ENCODE measurements at places on chromosomes 6 and 20.

- DNase-seq = no peak
These were observed 328.6 kb downstream of the NKAIN2 start for GRCh38 chr6:124132256-124132655.

GRCh38 chr6:155599160-155599559, 143.5 kb upstream of the NOX3 start:
- DNase-seq = no peak

GRCh38 chr6:128139519-128139918, 238.7 kb upstream of the THEMIS start:
- DNase-seq = no peak

DNA sequence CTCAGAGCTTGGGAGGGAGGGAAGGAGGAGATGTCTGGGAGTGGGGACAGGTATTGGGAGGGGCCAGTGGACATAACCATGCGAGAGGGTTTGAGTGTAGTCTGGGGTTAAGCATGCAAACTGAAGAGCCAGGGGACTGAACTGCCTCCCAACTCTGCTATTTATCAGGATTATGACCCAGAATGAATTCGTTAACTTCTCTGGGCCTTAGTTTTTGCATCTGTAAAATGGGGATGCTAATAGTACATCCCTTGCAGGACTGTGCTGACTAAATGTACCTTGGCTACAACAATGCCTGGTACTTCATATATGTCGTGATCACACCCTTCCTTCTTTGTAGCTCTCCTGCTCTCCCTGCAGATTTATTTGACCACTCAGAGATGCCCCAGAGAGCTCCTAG, 83.6 kb downstream of the MDGA1 start:
- no peak for DNase-seq

DNA sequence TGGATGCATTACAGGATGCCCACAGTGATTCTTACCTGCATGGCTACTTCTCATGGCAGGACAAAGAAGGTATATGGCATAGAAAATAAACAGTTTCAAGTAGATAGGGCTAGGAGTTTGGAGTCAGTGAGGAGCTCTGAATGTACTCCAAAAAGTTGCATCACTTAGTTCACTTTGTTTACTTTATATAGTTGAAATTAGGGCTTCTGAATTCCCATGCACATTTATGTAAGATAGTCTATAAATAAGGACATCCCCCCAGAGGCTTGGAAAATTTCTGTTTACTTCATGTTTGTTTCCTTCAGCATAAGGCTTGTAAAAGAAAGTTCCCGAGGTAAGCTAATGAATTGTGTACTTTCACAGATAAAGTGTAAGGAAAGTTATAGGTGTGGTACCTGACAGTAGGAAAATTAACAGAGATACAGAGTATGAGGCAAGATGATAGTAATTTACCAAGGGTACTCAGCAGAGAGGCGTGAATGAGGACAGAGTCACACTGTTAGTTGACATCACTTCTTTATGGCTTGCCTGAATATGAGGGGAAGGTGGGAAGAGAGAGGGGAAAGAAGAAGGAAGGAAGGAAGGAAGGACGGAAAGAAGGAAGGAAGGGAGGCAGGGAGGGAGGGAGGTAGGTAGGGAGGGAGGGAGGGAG, 51.1 kb downstream of the ADTRP start:
- DNase-seq = no peak

GRCh38 chr6:108446629-108447150, 114.0 kb upstream of the FOXO3 start:
- DNase-seq = no peak

GRCh38 chr6:134619077-134619476, 301.2 kb upstream of the SGK1 start:
- no peak for DNase-seq

- no peak for DNase-seq
These were observed 129.7 kb upstream of the PHACTR1 start for GRCh38 chr6:12586721-12587480.

DNA sequence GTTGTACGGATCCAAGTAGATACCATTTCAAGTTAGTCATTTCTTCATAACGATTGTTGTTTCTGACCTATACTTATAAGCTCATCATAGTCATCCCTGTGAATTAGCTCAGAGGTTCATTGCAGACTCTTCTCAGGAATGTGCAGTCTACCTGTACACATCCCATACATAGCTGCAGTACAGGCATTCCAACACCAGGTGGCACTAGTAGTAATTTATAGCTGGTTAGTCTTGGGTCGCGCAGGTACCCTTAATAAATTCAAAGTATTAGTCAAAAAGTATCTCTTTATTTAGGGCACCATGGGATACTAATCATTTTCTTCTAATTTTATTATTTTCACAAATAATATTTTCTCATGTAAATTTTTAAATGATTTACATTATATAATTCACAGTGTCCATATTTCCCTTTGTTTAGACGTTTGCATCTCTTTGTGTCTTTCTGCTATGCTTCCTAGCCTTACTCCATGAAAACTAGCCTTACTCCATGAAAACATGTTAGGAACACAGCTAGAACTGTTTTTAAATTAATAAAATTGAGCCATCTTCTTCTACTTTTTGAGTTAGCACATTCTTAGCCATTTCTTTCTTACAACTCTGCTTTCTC, 128.6 kb upstream of the FAM83B start:
- DNase-seq = no peak

DNA sequence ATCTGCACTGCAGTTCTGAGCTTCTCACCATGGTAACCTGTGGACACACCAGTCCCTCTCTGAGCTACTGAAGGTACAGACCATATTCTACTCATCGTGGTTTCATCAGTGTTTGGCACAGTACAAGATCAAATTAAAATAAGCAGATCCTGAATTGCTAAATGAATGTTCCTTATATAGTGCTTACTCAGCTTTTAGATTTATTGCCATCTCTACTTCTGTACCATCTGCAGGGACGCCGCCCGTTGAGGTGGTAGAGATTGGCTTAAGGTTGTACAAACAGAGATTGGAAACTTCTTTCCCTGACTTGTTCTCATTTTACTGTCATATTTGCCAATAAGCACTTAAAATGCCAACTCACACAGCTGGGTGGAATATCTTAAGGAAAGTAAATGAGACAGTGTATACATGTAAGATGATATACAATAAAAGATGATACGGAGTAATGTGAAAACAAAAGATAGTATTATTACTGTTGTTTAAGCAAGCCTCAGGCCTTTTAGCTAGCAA, 223.4 kb upstream of the FOXQ1 start:
- no peak for DNase-seq

DNA sequence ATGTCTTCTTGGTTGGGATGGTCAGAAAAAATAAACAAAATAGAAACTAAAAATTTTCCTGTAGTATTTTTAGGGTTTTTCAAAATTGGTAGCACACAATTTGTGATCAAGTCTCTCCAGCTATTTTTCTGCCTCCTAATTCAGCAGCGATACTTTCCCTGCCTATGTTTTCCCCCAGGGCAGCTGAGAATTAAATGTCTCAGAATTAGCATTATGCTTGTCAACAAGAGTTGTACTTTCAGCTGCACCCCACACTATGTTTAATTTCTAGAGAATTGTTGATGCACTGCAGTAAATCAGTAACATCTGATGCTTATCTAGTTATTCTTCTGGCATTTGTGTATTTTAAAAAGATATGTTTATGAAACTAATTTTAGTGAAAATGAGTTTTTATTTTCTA, 34.2 kb upstream of the ZNF337 start:
- no peak for DNase-seq

- no peak for DNase-seq
These were observed 923 bp upstream of the ILRUN start for GRCh38 chr6:34697544-34697836.

GRCh38 chr20:59006167-59006863, 739 bp downstream of the CTSZ start:
- DNase-seq = no peak

DNA sequence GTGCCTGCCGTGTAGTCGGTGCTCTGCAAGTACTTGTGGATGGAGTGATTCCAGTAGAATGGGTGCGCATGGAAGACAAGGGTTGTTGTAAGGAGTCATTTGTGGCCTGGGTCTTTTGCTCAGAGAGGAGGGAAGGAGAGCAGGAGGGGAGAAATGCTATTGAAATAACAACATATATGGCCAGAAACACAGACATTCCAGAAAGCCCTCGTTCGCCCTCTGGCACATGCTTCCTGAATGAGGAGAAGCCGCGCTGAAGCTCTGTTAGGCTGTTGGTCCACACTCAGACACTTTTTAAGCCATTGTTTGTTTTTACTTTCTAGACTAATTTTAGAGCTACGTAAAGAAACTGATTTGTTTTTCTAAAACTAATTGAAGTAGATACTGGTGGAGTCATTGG, 107.4 kb downstream of the RPP40 start:
- DNase-seq = no peak

DNA sequence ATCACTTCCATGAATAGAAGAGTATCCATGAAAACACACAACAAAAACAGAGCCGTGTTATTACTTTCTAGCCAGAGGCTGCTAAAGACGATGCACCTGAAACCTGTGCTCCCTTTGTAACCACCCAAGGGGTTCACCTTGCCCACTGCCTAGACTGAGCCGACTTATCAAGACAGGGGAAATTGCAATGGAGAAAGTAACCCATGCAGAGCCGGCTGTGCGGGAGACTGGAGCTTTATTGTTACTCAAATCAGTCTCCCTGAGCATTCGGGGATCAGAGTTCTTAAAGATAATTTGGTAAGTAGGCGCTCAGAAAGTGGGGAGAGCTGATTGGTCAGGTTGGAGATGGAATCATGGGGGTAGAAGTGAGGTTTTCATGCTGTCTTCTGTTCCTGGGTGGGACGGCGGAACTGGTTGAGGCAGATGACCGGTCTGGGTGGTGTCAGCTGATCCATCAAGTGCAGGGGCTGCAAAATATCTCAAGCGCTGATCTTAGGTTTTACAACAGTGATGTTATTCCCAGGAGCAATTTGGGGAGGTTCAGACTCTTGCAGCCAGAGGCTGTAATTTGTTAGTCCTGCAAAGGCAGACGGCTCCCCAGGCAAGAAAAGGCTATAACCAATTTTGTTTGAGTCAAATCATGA, 366.6 kb downstream of the PREX1 start:
- no peak for DNase-seq

- no peak for DNase-seq
These were observed 67.6 kb downstream of the MRPL14 start for GRCh38 chr6:44059359-44060346.

GRCh38 chr6:21665392-21666200, 72.0 kb downstream of the SOX4 start:
- DNase-seq = no peak

DNA sequence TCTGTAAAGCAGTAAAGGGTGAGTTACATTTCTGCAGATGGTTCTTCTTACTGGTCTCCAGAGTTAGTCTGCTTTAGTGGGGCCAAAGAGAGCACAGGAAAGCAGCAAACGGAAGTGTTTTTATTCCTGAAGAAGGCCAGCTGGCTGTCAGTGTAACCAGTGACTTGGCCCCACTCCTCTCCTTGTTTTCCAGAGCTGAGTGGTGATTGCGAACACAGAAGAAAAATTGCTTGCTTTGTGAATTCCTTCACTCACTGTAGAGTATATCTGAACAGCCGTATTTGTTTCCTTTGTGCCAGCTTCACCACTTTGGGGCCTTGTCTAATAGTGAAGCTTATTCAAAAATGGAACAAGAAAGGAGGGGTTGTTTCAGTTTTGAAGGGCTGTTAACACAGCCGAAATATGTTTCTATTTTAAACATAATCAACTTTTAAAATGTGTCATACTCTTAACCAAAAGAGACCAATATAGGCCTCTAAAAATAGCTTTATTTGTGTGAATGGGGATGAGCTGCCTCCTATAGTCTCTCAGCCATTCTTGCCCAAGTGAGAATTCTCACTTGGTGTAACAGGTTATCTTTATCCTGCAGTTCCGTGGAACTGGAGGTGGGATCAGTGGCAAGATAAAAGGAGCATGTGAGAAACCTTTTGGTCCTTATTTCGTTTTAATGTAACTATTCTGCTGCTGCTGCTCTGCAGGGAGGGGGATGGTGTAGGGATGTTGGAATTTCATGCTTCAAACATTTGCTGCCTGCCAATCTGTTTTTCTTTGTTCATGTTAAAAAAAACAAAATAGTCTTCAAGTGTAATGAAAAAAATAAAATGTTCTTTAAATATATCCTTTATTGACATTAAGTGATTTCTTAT, 37.8 kb downstream of the ZC2HC1B start:
- no peak for DNase-seq

DNA sequence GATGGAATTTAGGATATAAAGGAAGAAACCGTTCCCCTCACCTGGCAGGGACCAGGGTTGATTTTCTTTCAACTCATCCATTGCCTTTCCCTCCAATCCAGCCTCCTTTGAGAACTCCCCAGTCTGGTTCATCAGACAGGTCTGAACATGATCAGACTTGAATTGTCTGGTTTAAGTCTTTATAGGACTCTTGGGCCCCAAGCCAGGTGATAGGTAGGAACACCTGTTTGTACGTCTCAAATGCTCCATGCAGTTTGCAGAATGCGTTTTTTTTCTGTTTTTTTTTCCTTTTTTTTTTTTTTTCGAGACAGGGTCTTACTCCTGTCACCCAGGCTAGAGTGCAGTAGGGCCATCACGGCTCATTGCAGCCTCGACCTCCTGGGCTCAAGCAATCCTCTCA, 4.1 kb upstream of the CEP250 start:
- no peak for DNase-seq

GRCh38 chr6:104563306-104563705, 296.4 kb downstream of the HACE1 start:
- DNase-seq = no peak

- no peak for DNase-seq
These were observed 15.6 kb downstream of the PM20D2 start for GRCh38 chr6:89161326-89162046.

- no peak for DNase-seq
These were observed 16.8 kb downstream of the SFT2D1 start for GRCh38 chr6:166325383-166326042.

GRCh38 chr20:45061244-45061643, 39.7 kb downstream of the KCNS1 start:
- DNase-seq = no peak

DNA sequence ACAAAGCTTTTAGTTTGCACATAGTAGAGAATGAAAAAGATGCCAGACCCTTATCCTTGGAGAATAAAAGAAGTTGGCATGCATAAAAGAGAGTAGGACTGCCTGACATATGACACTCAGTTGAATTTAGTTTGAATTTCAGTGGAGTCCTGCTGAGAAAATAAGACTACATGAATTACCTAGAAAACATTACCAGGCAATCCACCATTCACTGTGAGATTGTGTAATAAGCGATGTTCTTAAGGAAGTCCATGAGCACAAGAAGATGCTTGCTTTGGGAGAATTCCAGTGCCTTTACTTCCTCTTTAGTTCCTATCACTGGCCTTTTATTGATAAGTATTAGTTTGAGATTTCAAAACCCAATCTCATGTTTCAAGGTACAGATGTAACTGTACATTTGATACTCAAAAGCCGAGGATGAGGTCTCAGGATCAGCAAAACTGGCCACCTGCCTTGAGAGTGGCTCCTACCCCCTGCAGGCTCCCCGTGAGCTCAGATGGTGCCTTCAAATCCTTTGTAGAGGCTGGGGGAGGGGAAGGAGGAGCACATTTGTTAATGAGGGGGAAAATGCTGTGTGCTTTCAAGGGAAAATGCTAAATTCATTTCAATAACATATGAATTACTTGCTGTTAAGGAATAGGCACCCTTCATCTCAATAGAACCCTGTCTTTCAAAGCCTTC, 11.2 kb upstream of the UNC93A start:
- no peak for DNase-seq
